ENCODE measurements at places on chromosomes 2 and 18.

DNA sequence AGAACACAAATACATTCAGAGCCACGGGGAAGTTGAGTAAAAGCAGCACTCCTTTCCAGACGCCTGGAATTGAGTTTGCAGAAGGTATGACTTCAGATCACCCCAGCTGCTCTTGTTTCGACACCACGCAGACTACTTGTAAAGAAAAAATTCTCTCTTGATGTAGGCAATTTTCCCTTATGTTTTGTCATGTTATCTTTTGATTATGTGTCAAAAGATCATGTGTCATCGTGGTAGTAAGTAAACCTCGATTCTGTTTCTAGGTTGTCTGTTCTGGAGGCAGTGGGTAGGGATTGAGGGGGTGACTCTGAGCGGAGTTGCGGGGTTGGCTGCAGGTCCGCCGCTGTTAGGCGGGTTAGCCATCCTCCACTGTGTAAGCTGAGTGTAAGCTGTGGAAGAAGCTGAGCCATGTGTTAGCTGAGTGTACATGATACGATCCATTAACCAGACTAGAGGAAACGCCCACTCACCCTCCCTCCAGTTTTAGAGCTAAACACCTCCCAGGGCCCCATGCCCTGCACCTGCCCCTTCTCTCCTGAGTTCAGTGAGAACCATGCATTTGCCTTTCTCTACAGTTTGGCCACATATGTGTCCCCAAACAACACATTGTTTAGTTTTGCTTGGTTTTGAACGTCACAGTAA lies 181.8 kb downstream of the SNTG2 start:
- no peaks in the 10 kb centered on the region for H3K36me3 ChIP-seq
- no peak for DNase-seq
- H3K4me3 ChIP-seq, result no peak overlapping the region
- H3K27me3 ChIP-seq, result no peaks in the 10 kb centered on the region
- no peak overlapping the region for H3K27ac ChIP-seq
- H3K4me1 ChIP-seq, result no peaks in the 10 kb centered on the region

GRCh38 chr2:186977433-186978045 lies 128.6 kb upstream of the ZSWIM2 start:
- H3K27me3 ChIP-seq, result no peaks in the 10 kb centered on the region
- H3K4me3 ChIP-seq, result no peak overlapping the region
- H3K36me3 ChIP-seq, result no peaks in the 10 kb centered on the region
- no peak overlapping the region for H3K27ac ChIP-seq
- no peak for DNase-seq

- no peaks in the 10 kb centered on the region for H3K4me1 ChIP-seq
- no peaks in the 10 kb centered on the region for H3K27me3 ChIP-seq
- H3K27ac ChIP-seq, result no peak overlapping the region
- no peak overlapping the region for H3K4me3 ChIP-seq
- H3K36me3 ChIP-seq, result no peaks in the 10 kb centered on the region
Measured at GRCh38 chr2:10224734-10225133, 78.0 kb upstream of the HPCAL1 start.

DNA sequence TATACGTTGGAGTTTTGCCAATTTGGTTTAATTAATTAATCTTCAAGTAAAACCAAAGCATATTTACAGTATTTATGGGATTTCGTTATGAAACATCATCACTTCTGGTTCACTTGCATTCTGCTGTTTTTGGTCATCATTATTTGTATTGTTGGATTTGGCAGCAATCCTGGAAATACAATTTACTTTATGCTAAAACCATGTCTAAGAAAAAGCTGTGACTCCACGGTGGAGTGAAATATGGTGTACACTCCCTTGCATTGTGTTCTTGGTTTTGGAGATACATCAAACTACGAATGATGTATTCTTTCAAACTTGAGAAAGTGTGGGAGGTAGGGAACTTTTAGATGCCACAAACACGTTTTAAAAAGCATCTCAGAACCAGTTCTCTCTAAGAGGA lies 106.4 kb downstream of the CTAGE1 start:
- H3K27me3 ChIP-seq, result peaks cover 45% of the 10 kb centered on the region
- DNase-seq, result no peak
- H3K27ac ChIP-seq, result no peak overlapping the region
- no peaks in the 10 kb centered on the region for H3K36me3 ChIP-seq

DNA sequence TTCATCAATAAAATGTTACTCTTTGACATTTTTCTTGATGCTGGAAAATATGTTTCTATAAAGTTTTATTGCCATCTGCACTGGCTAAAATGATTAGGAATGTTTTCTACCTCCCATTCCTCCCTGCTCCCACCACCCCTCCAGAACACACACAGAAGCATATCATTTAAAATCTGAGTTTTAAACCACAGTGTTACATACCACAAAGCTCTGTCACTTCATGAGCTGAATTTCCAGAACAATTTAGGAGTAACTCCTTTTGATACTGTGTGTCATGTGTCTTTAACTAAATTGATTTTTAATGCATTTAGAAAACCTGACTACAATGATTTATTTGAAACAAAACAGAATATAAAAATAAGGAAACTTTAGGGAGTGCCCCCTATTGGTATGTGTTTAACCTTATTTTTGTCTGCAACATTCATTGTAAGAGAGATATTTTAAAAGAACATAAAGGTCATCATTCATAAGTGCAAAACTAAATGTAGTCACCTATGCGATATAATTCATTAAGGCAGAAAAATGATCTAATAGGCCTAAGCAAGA lies 52.0 kb downstream of the FEZ2 start:
- peaks cover 20% of the 10 kb centered on the region for H3K36me3 ChIP-seq
- H3K4me3 ChIP-seq, result no peak overlapping the region
- no peaks in the 10 kb centered on the region for H3K27me3 ChIP-seq
- no peaks in the 10 kb centered on the region for H3K4me1 ChIP-seq

DNA sequence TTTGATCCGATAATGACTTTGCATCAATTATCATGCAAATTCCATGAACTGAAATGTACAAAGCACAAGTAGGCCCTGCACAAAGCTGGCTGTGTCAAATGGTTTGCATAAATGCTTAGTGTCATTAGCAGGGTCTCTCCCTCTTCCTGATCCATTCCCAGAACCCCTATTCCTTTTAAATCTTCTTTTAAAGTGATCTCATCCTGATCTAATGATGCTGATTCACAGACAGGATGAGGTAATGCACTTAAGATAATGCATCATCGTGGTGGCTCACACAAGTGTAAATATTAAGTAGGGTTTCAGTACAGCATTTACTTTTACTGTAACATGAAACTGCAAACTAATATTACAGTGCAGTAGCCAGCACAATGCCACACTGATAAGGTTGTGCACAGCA lies 304.8 kb upstream of the SOX11 start:
- H3K27me3 ChIP-seq, result no peaks in the 10 kb centered on the region
- H3K4me3 ChIP-seq, result no peak overlapping the region
- peaks cover 10% of the 10 kb centered on the region for H3K4me1 ChIP-seq
- peak; percentile 71 for DNase-seq

- H3K27me3 ChIP-seq, result no peaks in the 10 kb centered on the region
- no peak for DNase-seq
- no peaks in the 10 kb centered on the region for H3K4me1 ChIP-seq
- no peak overlapping the region for H3K27ac ChIP-seq
- H3K36me3 ChIP-seq, result no peaks in the 10 kb centered on the region
- no peak overlapping the region for H3K4me3 ChIP-seq
Measured at GRCh38 chr18:44882163-44882868, 201.6 kb downstream of the SETBP1 start.
